Mesothelial cell of epicardium (in vitro differentiated cells): ENCODE measurements at places on chromosomes 5 and 9.

DNA sequence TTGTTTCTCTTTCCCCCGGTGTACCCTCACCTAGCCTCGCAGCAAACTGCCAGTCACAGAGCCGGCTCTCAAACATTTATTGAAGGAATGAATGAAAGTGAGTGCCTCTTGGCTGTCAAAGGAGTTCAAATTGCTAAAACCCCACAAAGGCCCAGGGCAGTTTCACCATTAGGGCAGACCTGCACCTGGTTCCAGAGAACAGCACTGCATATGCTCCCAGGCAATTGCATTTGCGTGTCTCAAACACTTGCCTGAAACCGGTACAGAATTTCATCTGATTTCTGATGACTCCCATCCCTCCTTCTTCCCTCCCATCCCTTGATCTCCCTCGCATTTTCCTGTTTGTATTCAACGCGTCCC, 165.6 kb upstream of the ZNF462 start:
- no peak for DNase-seq

DNA sequence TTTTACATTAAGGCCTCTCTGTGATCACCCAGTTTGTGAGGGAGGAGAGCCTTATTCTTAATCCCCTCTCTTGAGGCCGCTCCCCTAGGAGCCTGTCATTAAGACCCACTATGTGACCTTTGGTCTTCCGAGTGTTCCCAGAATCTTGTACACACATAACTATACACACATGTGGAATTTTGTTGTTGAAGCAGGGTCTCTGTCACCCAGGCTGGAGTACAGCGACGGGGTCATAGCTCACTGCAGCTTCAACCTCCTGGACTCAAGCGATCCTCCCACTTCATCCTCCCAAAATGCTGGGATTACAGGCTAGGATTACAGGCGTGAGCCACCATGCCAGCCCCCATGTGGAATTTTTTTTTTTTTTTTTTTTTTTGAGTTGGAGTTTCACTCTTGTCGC, 14.8 kb upstream of the PHYHD1 start:
- no peak for DNase-seq

GRCh38 chr9:84785792-84786547, 116.4 kb downstream of the NTRK2 start:
- no peak for DNase-seq

DNA sequence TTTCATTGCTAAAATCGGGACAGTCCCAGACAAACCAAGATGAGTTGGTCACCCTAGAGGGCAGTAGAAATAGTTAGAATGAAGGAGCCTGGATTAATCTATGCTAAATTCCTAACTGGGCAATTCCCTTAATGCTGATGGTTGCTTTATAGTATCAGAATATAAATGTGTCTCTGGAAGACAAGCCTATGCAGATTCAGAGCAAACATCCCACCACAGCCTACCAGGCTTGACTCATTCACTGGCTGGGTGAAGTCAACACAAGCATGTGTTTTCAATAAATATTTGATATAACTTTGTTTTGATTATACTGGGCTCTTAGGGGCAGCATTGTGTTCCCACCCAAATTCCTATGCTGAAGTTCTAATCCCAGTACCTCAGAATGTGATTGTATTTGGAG, 79.3 kb downstream of the RMI1 start:
- no peak for DNase-seq

DNA sequence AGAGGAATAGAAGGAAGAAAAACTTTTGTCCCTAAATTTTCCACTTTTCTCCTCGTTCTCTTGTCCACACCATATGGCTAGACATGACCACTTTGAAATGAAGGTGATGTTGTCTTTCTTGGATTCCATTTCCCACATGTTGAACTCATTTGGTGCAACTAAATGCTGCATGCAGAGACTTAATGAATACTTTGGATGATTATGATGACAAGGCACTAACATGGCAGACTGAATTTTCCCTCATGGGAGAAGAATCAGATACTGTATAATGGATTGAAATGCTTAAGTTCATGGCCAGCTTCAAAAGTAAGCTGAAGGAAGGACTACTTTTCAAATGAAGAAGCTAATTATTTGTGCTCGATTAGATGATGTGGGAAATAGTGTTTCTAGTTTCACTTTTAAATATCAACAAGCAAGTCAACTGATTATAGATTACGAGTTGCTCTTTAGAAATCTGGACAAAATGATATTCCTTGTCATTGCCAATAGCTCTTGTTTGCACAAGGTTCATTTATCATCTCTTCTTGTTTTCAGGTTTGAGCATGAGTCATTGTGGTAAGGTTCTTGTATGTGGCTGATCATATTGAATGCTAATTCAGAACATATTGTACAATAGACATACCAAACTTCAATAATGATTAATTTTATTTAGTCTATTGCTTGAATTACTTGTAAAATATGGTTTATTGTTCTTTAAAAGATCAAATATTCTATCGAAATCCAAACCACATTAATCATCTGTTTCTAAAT, 501.3 kb upstream of the FTMT start:
- DNase-seq = no peak

- DNase-seq = no peak
Observed at GRCh38 chr9:124267271-124267807, 9.6 kb downstream of the NEK6 start.

DNA sequence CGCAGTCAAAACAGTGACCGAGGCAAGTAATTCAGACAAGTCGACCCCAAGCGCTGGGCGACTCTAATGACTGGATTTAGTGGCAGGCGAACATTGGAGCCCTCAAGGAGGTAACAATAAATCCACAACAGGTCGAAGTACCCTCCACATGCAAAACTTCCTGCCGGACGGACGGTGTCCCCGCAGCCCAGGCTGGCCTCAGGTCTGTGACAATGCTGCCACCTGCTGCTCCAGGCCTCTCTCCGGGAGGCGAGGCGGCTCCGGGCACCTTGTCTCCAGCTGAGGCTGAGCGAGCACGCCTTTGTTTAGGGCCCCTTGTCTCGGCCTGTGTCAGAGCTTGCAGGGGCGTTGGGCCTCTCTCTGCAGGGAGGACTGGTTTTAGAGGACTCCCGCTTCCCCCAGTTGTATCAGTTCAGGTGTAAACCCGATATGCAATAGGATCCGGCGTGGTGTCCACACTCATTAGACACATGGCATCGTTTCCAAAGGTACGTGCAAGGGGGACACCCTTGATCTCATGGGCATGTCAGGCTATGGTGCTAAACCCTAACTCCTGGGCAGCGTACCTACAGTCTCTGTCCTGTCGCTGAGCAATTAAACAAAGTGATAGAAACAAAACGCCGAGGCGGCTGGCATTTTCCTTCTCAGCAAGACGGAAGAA, 628.0 kb upstream of the ADAMTS16 start:
- peak; percentile 46 for DNase-seq

DNA sequence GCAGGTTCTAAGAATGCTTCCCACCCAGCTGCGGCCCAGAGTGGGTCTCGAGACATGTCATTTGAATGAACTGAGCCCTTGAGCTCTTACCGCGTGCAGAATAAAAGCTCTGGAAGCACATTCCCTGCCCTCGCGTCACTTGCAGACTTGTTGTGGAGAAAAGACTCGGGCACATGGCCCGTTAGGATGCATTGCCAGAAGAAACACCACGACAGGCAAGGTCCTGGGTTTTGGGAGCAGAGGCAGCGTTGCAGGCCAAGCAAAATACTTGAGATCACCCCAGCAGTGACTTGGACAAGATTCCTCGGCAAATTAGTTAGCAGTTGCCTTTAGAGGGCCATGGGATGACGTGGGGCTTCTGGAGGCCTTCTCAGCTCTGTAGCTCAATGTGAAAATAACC, 170.8 kb upstream of the MSX2 start:
- no peak for DNase-seq

DNA sequence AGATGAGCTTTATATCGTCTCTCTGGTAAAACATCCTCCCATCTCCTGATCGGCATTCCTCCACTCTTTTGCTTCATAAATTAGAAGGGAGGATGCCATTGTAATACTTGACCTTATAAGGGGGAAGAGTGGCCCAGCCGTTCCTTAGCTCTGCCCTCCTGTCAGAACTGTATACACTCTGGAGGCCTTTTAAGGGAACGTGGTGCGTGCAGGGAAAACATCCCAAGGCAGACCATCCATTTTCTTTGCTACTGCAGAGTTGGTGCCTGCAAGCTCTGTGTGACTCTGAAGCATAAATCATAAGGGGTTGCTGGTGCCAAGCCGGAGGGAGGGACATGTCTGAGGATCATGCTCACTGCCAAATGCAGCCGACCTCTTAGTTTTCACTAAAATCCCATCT, 90.4 kb downstream of the PGM5 start:
- DNase-seq = no peak

- no peak for DNase-seq
Observed at GRCh38 chr5:125863579-125863978, 559.6 kb upstream of the GRAMD2B start.

- no peak for DNase-seq
Observed at GRCh38 chr9:103674271-103674670, 419.8 kb upstream of the SMC2 start.

DNA sequence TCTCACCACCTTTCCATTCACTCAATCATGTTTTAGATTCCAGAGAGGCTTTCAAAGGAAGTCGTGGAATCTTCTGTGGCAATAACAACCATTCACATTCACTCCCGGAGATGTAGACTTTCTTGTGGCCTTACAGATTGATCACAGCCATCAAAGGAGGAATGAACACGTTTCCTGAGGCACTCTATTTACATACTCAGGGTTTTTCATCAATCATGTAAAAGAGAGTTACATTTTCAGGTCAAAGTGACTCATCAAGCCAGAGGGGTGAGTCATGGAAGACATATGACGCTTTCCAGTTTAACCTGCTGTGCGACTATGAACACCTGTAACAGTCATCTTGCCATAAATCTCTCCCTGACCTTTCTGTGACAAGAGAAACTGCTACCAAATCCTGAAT, 39.3 kb upstream of the RAD23B start:
- DNase-seq = no peak

DNA sequence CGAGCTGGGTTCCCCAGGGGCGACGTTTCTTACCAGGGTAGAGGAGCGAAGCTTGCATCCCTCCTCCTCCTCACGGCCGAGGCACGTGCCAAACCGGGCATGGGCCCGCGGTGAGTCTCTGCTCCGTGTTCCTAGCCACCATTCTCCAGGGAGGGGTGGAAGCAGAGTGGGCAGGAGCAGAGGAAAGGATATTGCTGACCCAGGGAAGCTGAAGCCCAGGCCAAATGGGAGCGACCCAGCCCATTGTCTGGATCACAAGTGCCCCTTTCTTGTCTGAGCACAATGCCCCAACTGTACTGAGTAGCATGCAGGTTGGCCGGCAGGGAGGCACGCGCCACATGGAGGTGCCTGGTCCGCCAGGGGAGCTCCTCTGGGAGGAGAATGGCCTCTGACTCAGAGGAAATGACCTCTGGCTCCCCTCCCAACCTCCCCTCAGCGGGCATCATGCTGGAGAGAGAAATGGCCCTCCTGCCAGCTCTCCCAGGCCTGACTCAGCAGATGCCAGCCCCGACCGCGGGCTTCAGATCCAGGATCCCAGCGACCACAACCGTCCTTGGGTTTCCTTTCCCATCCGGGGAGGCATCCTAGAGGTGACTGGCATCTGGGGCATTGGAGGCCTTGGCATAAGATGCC, 1.1 kb downstream of the PRR7 start:
- no peak for DNase-seq

GRCh38 chr9:100730086-100730485, 152.2 kb downstream of the CAVIN4 start:
- no peak for DNase-seq

DNA sequence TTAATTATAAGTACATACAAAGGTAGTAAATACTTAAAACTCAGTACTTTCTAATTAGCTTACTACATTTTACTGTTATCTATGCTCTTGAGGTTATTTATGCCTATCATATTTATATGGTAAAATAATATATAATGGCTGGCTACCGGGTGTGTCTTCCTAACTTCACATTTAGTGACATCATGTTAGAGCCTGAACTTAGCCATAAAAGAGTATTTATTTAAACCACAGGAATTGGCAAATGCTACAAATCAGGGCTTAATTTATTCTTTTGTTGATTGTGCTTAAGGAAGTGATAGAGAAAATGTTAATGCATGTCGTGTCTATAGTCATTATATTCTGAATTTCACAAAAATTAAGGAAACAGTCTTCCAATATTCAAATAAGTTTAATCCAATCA, 73.1 kb downstream of the NDUFAF2 start:
- no peak for DNase-seq
